ENCODE measurements at places on chromosomes 16 and 17. TPM values are rescaled to one million over a fixed set of nuclear protein-coding genes. Genes with fewer than 3 reads are reported as not detected.

Gene DNAH17
- total RNA-seq = not detected

Gene SLC38A10
- total RNA-seq = 71.1 TPM

Gene MAP3K3
- 38.0 TPM for total RNA-seq

Gene ABCC11
- 0.95 TPM for total RNA-seq

Gene KRTAP9-1
- total RNA-seq = not detected

Gene KRTAP9-8
- not detected for total RNA-seq

DNA sequence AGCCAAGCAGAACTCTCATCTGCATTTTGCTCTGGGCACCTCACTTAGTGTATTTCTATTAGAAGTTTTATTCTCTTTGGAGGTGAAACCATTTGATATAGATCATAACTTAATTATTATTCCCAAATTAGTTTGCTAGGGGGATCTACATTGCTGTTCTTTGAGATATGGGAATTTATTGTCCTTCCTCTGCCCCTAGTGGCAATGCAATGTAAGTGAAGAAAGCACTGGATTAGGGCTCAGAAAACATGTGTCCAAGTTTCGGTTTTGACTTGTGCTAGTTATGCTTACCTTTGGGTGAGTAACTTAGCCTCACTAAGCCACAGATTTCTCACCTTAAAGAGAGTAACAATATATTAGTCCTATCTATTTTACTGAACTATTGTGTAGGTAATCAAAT is 2.9 kb downstream of the KRT39 start:
- no peaks in the 10 kb centered on the region for H3K4me1 ChIP-seq
- H3K27me3 ChIP-seq = no peaks in the 10 kb centered on the region
- no peaks in the 10 kb centered on the region for H3K36me3 ChIP-seq
- no peak overlapping the region for H3K27ac ChIP-seq

GRCh38 chr17:45290269-45290765 is 26.5 kb downstream of the MAP3K14 start:
- DNase-seq = no peak
- H3K4me1 ChIP-seq = peaks cover 41% of the 10 kb centered on the region
- H3K4me3 ChIP-seq = no peak overlapping the region
- H3K27ac ChIP-seq = no peak overlapping the region

DNA sequence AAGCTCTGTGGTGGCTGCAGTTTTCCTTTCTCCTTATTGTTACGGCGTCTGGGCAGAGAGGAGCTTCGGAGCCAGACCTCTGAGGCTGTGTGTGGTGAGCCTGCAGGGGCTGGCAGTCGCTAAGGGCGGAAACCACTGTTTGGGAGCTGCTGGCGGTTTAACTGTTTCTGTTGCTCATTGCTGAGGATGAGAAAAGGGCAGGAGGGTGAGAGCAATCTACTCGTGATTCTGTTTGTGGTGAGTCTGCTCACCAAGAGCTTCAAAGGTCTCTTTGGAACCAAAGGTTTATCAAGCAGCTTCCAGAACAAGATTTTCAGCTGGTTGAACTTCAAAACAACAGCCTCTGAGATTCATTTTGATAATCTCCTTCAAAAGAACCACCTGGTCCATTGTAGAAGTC is 143.9 kb downstream of the ANKFN1 start:
- no peaks in the 10 kb centered on the region for H3K36me3 ChIP-seq
- no peak overlapping the region for H3K27ac ChIP-seq
- H3K27me3 ChIP-seq = no peaks in the 10 kb centered on the region
- H3K4me1 ChIP-seq = no peaks in the 10 kb centered on the region
- H3K4me3 ChIP-seq = no peak overlapping the region
- DNase-seq = no peak

DNA sequence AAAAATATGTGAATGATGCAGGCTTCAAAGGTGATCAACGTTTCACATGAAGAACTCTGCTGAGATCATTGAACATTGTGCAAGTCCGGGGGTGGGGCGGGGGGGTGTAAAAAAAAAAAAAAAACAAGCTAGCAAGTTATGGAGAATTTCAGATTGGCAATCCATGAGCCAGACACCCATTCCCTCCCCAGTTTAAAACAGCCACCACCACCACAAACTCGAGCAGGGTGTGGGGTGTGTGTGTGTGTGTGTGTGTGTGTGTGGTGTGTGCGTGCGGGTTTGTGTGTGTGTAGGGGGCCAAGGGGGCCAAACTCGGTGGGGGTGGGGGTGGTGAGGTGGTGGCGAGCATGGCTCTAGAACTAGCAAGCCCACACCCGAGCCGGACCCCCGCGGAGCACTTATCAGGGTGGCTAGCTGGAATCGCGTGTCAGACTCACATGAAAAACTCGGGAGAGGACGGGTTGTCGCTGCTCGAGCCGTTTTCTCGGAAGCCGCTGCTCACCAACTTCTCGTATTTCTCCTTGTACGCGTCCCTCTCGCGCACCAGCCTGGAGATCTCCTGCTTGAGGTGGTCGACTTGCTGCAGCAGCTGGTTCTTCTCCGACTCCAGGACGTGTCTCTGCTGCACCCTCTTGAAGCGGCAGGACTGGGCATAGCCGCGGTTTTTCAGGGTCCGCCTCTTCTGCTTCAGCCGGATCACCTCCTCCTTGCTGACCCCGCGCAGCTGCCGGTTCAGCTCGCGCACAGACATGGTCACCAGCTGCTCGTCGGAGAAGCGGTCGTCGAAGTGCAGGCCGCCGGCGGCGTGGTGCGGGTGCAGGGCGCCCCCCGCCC is 2.0 kb downstream of the MAF start:
- peak overlapping the region; percentile 73 for H3K4me3 ChIP-seq
- H3K36me3 ChIP-seq = no peaks in the 10 kb centered on the region
- peak overlapping the region; percentile 82 for H3K27ac ChIP-seq
- peak; percentile 75 for DNase-seq
- no peaks in the 10 kb centered on the region for H3K27me3 ChIP-seq

GRCh38 chr16:67184995-67185650 is 1.4 kb upstream of the MATCAP1 start:
- no peaks in the 10 kb centered on the region for H3K27me3 ChIP-seq
- H3K4me3 ChIP-seq = peak overlapping the region; percentile 83
- H3K27ac ChIP-seq = peak overlapping the region; percentile 97

DNA sequence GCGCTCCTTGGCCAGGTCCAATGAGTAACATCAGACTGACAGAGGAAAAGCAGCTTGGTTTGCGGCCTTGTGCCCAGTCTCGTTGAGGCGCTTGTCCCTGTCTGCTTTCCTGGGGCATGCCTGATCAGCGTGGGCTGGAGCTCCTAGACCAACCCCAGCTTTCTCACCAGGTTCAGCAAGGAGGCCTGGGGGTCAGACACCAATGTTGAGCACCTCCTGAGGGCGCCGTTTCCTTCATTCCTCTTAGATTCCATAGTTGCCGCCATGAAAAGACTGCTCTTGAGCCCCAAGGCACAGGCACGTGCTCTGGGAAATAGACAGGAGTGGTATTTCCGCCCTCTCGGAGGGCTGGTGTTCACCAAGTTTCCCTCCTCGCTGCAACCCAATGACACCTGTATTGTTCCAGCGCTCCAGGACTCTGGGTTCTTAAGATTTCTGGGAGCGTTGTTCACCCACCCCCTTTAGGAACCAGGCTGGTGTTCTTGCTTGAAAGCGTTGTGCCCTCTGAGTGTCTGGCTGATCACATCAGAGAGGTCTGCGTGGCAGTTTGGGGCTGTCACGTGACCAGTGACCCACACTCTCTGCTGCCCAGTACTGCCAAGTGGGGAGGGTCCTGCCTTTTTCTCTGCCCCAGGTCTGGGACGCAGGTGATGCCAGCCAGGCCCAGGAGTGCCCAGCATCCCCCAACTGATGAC is 18.0 kb downstream of the KCTD2 start:
- no peak overlapping the region for H3K27ac ChIP-seq
- H3K4me3 ChIP-seq = no peak overlapping the region
- no peaks in the 10 kb centered on the region for H3K4me1 ChIP-seq
- H3K27me3 ChIP-seq = no peaks in the 10 kb centered on the region
- no peak for DNase-seq
- H3K36me3 ChIP-seq = no peaks in the 10 kb centered on the region

GRCh38 chr17:16444258-16444886 is 29.0 kb downstream of the TRPV2 start:
- no peaks in the 10 kb centered on the region for H3K27me3 ChIP-seq
- no peaks in the 10 kb centered on the region for H3K36me3 ChIP-seq
- H3K27ac ChIP-seq = no peak overlapping the region
- H3K4me1 ChIP-seq = peaks cover 15% of the 10 kb centered on the region
- DNase-seq = no peak

DNA sequence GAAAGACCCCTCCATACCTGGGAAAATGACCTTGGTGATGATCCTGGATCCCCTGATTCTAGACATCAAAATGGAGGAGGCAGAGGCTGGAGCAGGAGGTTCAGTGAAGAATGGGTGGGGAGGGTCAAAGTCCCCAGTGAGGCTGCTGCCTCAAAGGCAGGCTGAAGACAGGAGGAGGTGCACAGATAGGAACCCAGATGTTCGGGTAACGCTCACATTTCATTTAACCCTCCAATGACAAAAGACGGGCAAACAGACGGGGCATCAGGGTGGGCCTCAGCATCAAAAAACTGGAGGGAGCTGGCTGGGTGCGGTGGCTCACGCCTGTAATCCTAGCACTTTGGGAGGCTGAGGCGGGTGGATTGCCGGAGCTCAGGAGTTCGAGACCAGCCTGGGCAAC is at the start of gene ANKRD40CL:
ANKRD40CL (minus strand) TSS at position 73 of the 400 bp plus-strand sequence. CDS start 605 bp downstream, outside the sequence.
- no peaks in the 10 kb centered on the region for H3K27me3 ChIP-seq
- H3K27ac ChIP-seq = no peak within 1 kb of the TSS
- no peaks in the 10 kb centered on the region for H3K36me3 ChIP-seq
- no peak within 1 kb of the TSS for H3K4me3 ChIP-seq
- H3K4me1 ChIP-seq = no peaks in the 10 kb centered on the region

DNA sequence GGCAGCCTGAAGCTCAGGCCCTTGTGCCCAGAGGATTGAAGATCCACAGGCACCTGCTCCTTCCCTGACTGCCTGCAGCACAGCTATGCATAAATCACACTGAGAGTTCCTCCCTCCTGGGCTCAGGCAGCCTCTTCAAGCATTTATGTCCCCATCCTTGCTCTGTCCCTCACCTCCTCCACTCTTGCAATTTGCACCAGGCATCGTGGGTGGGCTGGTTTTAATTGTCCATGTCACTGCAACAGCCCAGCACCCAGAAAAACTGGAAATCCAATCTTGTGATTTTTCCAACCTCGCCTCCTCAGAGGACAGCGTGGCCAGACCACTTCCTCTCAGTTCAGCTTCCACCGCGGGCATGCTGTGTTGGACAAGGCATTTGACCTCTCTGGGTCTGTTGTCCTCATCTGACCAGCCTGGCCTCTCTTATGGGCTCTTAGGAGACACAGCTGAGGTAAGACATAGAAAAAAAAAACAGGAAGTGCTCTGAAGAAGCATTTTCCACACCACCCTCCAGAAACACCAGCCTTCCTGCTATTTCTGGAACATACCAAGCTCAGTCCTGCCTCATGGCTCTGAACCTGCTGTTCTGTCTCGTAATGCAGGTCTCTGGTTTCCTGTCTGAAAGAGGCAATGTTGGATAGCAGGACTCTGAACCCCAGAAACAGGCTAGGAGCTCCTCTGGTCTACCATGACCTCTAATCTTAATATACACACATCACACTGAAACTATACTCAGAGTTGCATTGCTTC is 8.3 kb downstream of the TMEM114 start:
- H3K4me1 ChIP-seq = no peaks in the 10 kb centered on the region
- DNase-seq = no peak
- no peaks in the 10 kb centered on the region for H3K36me3 ChIP-seq

DNA sequence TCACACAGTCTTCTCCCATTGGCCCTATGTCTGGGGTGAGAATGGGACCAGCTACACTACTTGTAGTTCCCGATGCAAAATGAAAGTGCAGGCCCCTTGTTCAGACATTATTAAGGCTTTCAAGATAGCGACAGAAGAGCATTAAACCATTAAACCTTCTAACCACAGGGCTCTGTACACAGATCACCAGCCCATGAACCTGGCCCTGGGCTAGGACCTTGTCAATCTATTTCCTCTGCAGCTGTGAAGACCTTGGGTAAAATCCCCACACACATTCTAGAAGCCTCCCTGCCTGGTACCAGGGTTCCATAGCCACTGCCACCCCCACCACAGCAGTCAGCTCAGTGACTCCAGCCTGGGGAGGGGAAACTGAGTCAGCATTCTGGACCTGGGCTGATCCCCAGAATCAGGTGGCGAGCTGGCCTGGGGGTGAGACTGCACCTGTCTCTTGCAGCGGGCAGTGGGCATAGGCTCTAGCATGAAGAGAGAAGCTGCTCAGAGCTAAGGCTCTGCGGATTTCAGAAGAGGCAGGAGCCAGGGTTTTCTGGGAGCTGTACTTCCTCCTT is 119.7 kb upstream of the LHX1 start:
- no peaks in the 10 kb centered on the region for H3K27me3 ChIP-seq
- no peak overlapping the region for H3K4me3 ChIP-seq
- H3K36me3 ChIP-seq = no peaks in the 10 kb centered on the region
- H3K27ac ChIP-seq = no peak overlapping the region
- H3K4me1 ChIP-seq = no peaks in the 10 kb centered on the region

DNA sequence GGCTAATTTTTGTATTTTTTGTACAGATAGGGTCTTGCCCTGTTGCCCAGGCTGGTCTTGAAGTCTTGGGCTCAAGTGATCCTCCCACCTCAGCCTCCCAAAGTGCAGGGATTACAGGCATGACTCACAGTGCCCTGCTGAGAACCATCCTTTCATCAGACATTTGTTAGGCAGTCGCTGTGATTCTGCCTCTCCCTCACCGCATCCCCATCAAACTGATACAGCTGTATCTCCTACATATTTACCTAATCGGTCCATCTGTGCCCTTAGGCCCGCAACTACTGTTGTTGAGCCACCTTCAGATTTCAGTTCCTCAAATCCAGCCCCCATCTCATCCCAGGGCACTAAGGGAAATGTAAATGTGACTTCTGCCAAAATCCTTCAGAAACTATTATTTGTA is 2.0 kb upstream of the SLC43A2 start:
- no peak for DNase-seq
- no peaks in the 10 kb centered on the region for H3K36me3 ChIP-seq
- H3K27ac ChIP-seq = no peak overlapping the region
- H3K4me1 ChIP-seq = peaks cover 3% of the 10 kb centered on the region
- H3K27me3 ChIP-seq = no peaks in the 10 kb centered on the region

DNA sequence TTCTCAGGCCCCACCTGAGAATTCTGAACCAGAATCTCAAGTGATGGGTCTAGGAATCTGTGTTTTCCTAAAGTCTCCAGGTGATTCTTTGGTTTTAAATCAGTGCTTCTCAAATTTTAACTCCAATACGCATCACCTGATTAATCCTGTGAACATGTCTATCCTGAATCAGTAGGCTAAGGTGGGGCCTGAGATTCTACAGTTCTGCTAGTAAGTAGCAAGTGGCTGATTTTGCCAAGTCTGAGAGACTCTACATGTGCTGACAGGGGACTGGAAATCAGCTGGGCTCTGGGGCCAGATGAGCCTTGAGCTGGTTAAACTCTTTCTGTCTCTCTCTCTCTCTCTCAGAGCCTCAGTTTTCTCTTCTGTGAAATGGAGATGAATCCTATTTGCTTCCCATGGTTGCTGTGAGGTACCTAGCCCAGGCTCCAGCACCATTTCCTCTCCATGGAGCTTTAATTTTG is 9.0 kb downstream of the CCR7 start:
- no peaks in the 10 kb centered on the region for H3K27me3 ChIP-seq
- H3K36me3 ChIP-seq = no peaks in the 10 kb centered on the region
- H3K27ac ChIP-seq = no peak overlapping the region
- DNase-seq = no peak
- peaks cover 60% of the 10 kb centered on the region for H3K4me1 ChIP-seq

GRCh38 chr16:1073262-1073558 is 663 bp downstream of the SSTR5 start:
- H3K27ac ChIP-seq = no peak overlapping the region
- no peaks in the 10 kb centered on the region for H3K27me3 ChIP-seq
- H3K4me3 ChIP-seq = no peak overlapping the region

Measured in ovary (tissue), 10 donors.